ENCODE measurements at places on chromosomes 1 and 21.

DNA sequence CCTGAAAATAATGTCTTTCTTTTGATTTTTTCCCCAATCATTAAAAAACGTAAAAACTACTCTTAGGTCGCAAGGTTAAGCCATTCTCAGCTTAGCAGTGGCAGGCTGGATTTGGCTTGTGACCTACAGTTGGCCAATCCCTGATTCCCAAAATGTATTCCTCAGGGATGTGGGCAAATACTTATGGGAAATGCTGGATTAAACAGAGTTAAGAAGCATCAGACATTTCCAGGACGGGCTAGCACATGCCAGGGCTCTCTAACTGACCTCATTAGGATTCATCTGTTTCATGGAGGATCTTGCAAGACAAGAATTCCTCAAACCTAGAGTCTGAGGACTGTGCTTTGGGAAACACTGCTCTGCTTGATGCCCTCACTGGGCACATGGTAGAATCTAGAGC, 982 bp upstream of the IL24 start:
- DNase-seq, result no peak

DNA sequence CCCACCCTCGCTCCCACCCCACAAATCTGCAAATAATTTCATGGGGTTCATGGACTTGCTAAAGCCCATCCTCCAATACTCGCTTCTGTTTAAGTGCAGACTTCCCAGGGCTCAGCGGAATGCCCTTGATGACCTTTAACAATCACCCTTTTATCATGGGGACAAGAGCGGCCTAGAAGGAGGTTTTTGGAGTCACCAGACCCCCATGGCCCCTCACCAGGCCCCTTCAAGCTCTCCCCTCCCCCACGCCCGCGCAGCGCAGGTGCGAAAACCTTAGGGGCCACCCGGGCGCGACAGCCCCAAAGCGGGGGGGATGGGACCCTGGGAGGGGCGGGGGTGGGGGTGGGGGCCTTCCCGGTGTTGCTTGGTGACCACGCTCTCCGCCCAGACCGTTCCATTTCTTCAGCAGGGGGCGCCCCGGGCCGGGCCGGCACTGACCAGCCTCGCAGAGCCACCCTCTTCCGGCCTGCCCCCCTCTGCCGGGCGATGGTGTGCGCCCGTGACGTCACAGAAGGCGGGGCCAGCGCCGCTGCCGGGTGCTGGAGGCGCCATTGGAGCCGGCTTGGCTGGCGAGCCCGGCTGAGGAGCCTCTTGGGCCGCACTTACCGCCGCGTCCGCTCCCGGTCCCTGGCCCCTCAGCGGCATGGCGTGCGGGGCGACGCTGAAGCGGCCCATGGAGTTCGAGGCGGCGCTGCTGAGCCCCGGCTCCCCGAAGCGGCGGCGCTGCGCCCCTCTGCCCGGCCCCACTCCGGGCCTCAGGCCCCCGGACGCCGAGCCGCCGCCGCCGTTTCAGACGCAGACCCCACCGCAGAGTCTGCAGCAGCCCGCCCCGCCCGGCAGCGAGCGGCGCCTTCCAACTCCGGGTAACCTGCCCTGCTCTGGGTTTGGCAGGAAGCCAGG, at the start of gene AKIRIN1:
AKIRIN1 (plus strand) TSS at position 539 of the 900 bp plus-strand sequence; CDS start at position 644, 105 bp downstream.
- peak; percentile 96 for DNase-seq

DNA sequence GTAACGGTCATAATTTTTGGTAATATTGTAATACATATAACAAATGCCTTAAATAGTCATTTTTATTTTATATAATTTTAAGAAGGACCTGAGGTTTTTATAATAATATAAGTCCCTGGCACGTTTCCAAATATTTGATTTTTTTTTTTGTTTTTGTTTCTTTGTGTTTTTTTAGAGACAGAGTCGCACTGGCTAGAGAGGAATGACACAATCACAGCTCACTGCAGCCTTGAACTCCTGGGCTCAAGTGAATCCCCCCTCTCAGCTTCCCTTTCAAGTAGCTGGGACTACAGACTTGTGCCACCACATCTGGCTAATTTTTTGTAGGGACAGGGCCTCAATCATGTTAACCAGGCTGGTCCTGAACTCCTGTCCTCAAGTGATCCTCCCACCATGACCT, 29.7 kb downstream of the ARHGAP29 start:
- no peak for DNase-seq

- DNase-seq, result no peak
Observed at GRCh38 chr21:35609263-35609662, 451.1 kb downstream of the SETD4 start.

DNA sequence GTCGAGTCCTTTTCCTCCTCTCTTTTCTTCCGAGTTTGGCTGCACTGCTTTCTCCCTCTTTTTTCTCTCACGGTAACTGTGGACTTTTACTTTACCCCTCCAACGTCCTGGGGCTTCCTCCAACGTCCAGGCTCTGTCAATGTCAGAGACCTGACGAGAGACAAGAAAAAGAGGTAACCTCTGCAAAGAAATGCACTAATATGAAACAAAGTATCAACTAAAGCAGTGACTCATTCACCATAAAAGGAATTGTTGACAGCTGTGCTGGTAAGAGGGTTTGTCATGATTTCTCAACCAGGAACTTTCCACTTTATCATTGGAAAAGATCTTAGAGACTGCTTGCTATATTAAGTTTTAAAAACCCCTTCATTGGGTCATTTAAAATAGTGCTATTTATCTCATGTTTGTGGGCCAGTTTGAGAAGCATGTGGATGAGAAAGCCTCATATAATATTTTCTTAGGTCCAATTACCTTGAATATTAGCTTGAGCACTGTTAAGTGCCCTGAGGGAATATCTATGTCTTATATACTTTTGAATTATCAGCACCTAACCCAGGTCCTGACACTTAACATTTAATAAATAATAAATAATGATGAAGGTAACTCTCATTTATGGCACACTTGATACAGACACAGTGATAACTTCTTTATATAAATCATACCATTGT, at the start of gene GBP2:
GBP2 (minus strand) TSS at position 202 of the 668 bp plus-strand sequence. CDS start 4,148 bp downstream, outside the sequence.
- DNase-seq, result no peak

- DNase-seq, result no peak
Observed at GRCh38 chr21:33196941-33197374, 32.8 kb upstream of the IFNAR2 start.

GRCh38 chr1:165773324-165773965, 4.8 kb upstream of the TMCO1 start:
- no peak for DNase-seq

- DNase-seq, result no peak
Observed at GRCh38 chr1:197859024-197859423, 43.4 kb upstream of the C1orf53 start.

DNA sequence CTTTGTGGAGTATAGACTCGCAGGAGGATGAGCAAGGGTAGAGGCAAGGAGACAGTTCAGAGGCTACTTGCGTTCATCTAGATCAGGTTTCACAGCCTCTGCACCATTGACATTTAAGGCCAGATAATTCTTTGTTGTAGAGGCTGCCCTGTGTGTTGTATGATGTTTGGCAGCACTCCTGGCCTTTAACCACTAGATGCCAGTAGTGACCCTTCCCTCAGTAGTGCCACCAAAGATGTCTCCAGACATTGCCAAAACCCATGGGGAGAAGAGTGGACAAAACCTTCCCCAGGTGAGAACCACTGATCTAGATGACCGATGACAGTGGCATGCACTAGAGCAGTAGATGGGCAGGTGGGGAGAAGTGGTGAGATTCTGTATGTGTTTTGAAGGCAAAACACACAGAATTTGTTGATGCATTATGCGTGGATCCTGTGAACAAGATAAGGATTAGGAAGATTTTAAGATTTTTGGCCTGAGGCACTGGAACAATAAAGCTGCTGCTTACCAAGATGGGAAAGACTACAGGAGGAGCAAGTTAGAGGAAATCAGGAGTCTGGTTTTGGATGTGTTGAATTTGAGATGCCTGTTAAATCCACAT, 9.9 kb upstream of the COG2 start:
- no peak for DNase-seq

GRCh38 chr1:34781071-34781843, at the start of gene GJB3:
TSS of gene GJB3 (plus strand) at chr1:34781214. CDS start at chr1:34784763, 3,549 bp downstream.
- DNase-seq, result no peak

DNA sequence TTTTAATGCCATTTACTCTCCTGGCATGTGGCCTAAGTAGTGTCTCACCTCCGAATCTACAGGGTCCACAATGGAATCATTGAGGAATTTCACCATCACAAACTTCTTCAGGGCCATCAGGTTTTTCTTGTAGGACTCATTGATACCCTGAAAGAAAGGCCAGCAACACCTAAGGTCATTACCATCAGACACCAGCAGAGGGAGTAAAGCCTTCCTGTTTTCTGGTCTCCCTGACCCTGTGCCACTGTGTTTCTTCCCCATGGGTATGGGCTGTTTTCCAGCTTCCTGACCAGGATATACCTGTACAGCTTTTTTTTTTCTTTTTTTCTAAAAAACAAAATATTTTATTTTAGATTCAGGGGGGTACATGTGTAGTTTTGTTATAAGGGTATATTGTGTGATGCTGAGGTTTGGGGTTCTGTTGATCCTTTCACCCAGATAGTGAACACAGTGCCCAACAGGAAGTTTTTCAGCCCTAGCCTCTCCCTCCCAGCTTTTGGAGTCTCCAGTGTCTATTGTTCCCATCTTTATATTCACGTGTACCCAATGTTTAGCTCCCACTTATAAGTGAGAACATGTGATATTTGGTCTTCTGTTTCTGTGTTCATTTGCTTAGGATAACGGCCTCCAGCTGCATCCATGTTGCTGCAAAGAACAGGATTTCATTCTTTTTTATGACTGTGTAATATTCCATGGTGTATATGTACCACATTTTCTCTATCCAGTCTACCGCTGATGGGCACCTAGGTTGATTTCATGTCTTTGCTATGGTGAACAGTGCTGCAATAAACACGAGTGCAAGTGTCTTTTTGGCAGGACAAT, 18.3 kb downstream of the PPT1 start:
- DNase-seq, result peak; percentile 9

- DNase-seq, result no peak
Observed at GRCh38 chr1:90969241-90969640, 52.6 kb downstream of the ZNF644 start.

- DNase-seq, result no peak
Observed at GRCh38 chr1:204879351-204879750, 8.7 kb downstream of the NFASC start.

GRCh38 chr1:117621316-117621715, 15.5 kb downstream of the TENT5C start:
- no peak for DNase-seq

GRCh38 chr1:47393141-47393540, 22.9 kb upstream of the FOXE3 start:
- DNase-seq, result no peak

DNA sequence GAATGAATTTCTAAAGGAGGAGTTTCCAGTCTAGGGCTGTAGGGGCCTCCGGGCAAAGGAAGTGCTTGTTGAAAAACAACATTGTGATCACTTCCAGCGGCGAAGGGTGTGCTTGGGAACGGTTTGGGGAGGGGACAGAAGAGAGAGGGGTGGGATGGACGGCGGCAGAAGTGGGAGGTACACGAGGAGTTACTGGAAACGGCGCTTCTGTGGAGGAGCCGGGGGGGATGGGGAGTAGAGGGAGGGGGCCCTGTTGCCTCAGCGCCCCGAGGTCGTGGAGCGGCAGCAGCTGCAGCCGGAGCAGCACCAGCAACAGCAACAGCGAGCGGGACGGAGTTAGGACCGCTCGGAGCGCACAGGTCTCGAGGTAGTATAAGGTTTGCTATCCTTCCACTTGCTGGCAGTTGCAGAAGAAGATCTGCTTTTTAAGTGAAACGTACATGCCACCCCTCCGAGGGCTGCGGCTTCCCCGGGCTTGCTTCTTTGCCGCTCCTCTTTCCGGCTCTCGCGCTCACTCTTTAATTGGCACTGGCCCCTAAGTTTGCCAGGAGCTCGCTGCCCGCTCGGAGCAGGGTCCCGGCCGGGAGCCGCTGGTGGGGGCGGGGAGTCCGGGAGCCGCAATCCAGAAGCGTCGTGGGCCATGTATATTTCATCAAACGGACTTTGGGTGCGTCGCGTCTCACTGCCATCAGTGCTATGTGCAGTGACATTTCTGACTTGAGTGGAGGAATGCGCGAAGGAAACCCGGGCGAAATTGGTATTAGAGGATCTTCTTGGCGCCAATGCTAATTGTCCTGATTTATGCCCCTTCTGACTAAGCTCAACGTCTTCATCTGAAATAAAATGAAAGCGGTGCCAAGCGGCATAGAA, 771 bp upstream of the NTNG1 start:
- DNase-seq, result peak; percentile 0

DNA sequence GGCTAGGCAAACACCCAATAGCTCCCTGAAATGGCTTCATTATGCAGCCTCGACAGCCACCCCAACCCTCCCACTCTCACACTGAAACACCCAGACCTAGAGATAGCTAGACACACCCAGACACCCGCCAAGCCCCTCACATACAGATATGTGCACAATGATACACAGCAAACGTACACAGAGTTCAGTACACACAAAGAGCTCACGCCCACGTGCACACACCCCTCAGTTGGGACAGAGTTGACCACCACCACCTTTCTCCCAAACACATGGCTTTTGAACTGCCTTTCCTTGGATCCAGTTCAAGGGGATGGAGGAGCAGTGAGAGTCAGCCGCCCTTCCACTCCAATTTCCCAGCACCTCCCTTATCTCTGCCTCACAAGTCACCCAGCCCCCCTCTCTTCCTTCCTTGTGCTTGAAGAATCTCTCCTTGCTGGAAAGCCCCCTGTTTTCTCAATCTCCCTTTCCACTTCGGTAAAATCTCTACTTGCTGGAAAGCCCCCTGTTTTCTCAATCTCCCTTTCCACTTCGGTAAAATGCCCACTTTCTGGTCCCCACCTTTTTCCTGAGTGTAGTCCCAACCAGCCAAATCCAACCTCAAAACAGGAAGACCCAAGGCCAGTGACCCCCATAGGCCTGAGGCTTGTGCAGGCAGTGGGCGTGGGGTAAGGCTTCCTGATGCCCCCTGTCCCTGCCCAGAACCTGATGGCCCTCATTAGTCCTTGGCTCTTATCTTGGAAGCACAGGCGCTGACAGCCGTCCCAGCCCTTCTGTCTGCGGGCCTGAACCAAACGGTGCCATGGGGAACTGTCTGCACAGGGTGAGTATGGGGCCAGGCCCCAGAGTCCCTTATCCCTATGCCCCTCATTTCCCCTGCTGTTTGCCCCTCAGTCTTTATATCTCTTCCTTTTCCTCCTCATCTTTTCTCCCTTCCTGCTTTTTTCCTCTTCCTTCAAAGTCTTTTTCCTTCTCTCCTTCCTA, at the start of gene ACKR1:
ACKR1 (plus strand) TSS at position 715 of the 981 bp plus-strand sequence; CDS start at position 800, 85 bp downstream.
- no peak for DNase-seq

- no peak for DNase-seq
Observed at GRCh38 chr1:86714159-86714558, 9.8 kb downstream of the SH3GLB1 start.

GRCh38 chr21:45018131-45019075, 56.0 kb upstream of the ADARB1 start:
- DNase-seq, result no peak

GRCh38 chr1:221632072-221632471, 109.8 kb downstream of the DUSP10 start:
- DNase-seq, result no peak

GRCh38 chr1:211653959-211654496, 21.4 kb downstream of the NEK2 start:
- no peak for DNase-seq

DNA sequence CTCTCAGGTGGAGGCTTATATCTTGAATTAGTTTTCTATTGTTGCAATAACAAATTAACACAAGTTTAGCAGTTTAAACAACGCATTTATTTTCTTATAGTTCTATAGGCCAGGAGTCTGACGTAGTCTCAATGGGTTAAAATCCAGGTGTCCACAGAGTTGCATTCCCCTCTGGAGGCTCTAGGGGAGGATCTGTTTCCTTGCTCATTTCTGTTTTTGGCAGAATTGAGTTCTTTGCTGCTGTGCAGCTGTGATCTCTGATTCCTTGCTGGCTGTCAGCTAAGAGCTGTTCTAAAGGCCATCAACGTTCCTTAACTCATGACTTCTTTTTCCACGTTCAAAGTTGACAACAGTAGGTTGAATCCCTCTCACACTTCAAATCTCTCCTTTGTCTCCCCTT, 31.8 kb downstream of the S100A10 start:
- no peak for DNase-seq

GRCh38 chr1:29569971-29570634, 333.8 kb downstream of the PTPRU start:
- no peak for DNase-seq
